Activated CD4-positive, alpha-beta memory T cell treated with anti-CD3 and anti-CD28 coated beads for 36 hours (primary cell): ENCODE measurements at places on chromosomes 4 and X.

- DNase-seq, result no peak
Observed at GRCh38 chr4:85725721-85726170, 250.8 kb downstream of the ARHGAP24 start.

GRCh38 chrX:30904186-30904585 is 15.1 kb upstream of the TAB3 start:
- no peak for DNase-seq

GRCh38 chr4:155539746-155540145 is 126.9 kb upstream of the GUCY1A1 start:
- DNase-seq, result no peak

GRCh38 chrX:6885909-6886308 is 261.6 kb upstream of the STS start:
- no peak for DNase-seq

- no peak for DNase-seq
Observed at GRCh38 chr4:112253382-112254000, 21.9 kb downstream of the AP1AR start.

DNA sequence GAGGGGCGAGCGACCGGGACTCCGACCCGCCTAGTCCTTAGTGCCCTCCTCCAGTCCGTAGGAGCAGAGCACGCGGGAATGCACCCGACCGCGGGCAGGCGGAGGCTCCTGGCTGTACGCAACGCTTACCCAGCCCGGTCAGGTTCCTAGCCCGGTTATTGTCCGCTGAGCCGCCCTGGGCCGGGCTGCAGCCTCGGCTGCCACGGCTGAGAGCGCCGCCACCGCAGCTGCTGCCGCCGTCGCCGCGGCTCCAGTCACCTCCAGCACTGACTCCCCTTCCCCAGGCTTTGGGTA is at the start of gene AMER1:
Gene AMER1, minus strand, starts transcription at position 268 of the 294 bp plus-strand sequence. CDS start 12,422 bp downstream, outside the sequence.
- DNase-seq, result no peak

DNA sequence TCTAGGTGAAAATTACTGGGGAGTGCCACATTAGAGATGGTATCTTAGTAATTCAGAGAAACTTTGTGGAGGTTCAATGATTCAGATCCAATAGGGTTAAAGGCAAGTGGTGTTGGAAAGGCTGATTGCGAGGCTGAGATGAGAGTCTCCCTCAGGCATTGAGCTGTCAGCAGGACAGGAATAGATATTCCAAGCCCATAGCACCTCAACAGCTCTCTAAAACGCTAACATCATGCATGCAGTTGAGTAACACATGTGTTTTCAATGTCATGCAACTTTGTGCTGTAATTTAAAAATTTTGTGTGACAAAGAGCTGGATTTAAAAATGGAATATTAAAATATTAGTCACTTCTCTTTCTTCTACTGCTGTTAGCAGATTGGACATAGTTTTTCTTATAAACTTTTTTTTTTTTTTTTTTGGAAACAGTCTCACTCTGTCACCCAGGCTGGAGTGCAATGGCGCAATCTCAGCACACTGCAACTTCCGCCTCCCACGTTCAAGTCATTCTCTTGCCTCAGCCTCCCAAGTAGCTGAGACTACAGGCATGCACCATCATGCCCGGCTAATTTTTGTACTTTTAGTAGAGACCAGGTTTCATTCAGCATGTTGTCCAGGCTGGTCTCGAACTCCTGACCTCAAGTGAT is 173.5 kb upstream of the C1QTNF7 start:
- no peak for DNase-seq

- DNase-seq, result no peak
Observed at GRCh38 chrX:137352101-137352660, 213.7 kb upstream of the ZIC3 start.

DNA sequence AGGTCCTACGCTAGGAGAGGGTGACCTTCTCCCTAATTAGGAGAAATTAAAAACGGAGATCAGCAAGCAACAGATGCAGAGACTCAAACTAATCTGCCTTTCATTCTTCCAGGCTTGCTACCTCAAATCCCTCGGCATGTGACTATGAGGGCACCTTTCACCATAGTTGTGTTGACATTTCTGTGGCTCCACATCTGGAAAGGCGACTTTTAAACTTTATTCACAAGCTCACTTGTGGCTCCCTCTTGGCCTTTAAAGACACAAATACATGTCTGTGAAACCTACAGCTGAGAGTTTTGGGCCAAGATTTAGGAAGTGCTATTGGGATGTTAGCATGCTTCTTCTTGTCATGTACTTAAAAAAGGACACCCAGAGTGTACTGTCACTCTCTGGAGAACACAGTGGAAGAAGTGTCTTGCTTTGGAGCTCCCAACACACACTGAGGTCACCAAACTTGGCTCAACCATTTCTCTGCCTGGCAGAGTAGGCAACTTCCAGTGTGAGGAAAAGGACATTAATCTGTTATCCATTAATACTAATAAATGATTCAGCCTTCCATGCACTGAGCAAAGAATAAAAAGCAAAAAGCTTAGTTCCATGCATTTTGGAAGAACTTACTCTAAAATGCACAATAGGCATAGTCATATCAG is 60.1 kb downstream of the LDB2 start:
- no peak for DNase-seq

DNA sequence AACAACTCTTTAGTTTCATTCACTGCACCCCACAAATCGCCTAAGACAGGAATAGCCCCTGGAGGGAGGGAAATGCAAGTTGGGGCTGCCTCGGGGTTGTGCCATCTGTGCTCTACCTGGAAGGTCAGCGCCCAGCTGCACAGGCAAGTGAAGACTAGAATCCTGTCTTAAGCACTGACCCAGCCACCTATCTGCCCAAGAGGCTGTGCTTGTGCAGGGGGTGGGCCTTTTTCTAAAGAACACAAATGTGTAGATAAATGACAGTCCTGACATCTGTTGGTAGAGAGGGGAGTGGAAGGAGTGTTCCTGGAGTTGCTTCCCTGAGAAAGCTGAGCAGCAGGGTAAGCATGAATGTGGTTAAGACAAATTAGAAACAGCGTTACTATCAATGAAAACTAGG is 15.7 kb downstream of the ZNF518B start:
- no peak for DNase-seq

GRCh38 chr4:186881521-186882220 is 158.0 kb upstream of the FAT1 start:
- DNase-seq, result no peak

DNA sequence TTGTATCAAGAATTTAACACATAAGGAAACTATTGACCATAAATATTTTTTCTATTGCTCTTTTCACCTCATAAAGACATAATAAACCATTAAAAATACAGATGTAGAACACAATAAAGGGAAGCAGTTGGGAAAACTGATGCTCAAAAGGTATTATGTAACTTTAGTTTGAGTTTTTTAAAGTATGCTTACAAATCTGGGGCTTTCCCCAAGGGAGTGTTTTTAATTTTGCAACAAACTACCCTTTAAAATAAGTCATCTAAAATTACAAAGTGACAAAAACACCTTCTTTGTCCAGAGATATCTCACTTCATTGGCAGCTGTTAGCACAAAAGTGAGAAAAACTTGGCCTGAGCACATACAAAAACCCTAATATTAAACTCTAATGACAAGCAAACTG is 55.0 kb downstream of the PRDM5 start:
- DNase-seq, result no peak

DNA sequence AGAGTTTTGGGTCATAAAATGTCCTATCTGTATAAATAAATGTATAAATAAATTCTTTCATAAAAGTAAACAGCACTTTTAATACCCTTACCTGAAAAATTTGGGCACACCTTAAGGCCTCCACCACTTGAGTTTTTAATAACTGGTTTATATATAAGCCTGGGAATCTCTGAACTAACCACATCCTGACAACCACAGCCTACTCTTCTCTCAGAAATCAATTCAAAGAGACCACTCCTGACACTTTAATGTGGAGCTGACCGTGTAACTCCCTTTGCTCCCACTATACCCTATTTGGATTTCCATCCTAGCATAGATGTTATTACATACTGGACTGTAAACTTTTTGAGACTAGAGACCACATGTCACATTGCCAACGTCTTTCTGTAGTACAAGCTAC is 3.5 kb downstream of the FBXL5 start:
- no peak for DNase-seq

GRCh38 chr4:569958-570667 is 6.0 kb downstream of the TMEM271 start:
- DNase-seq, result no peak

DNA sequence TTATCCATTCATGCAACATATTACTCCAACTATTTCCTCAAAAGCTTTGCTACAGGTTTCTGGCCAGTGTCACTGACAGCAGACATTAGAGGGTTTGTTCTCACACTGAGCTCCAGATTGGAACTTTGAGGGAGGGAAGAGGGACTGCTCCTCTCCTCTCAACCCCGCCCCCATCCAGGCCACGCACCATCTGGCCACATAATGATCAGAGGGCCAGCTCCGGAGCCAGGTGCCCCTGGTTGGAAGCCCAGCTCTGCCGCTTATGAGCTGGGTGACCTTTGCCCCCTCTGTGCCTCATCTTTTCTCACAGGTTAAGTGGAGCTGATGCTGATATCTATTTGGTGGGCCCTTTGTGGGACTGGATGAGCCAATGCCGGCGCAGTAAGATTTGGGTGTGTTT is 55.8 kb downstream of the C4orf50 start:
- DNase-seq, result no peak

- DNase-seq, result peak; percentile 45
Observed at GRCh38 chr4:98517218-98518021, 141.0 kb downstream of the TSPAN5 start.

- DNase-seq, result no peak
Observed at GRCh38 chr4:5259471-5259870, 208.2 kb downstream of the STK32B start.

DNA sequence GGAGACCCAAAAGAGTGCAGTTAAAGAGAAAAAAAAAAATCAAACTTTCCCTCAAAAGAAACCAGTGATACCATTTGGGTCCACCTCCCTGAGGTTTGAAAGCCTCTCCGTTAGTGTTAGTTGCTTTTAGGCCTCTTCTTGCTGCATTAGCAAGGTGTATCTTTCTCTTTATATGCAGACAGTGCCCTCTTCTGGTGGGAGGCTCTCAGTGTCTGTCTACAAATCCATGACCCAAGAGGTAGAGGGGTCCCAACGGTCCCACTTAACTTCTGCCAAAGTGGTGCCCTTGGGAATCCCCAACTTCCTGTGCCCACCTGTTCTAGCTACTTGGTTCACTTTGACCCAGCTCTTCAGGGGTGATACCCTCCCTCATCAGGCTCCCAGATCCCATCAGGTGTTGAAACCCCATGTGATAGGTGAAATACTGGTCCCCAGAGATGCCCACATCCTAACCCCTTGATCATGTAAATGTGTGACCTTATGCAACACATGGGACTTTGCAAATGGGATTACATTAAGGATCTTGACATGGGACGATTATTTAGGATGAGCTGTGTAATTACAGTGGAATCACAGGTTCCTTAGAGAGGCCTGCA is 63.7 kb upstream of the CD99 start:
- peak; percentile 60 for DNase-seq

- no peak for DNase-seq
Observed at GRCh38 chr4:128359422-128359821, 71.8 kb upstream of the PGRMC2 start.

DNA sequence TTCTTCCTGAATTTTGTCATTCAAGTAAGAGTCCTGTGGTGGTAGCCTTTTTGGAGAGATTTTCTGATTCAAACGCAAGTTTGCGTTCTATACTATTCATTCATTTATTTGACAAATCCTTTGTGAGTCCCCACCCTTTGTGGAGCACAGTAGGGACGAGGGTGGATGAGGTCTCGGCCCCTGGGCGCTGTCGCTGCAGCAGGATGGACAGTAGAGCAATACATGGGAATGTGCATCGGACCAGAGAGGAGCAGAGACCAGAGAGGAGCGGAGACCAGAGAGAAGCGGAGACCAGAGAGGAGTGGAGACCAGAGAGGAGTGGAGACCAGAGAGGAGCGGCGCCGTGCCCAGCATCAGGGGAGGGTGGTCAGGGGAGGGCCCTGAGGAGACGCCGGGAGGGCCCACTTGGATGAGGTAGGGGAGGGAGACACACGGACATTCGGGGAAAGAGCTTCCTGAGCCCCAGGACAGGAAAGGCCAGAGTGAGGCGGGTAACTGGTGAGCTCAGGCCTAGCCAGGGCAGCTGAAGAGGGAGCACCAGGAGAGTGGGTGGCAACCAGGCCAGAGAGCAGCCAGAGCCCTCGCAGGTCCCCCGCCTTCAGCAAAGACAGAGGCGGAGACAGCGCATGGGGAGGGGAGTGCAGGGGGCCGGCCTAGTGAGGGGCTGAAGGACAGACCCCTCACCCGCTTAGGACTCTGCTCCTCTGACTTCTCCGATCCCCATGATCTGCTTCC is 67.3 kb downstream of the NAT8L start:
- DNase-seq, result no peak

DNA sequence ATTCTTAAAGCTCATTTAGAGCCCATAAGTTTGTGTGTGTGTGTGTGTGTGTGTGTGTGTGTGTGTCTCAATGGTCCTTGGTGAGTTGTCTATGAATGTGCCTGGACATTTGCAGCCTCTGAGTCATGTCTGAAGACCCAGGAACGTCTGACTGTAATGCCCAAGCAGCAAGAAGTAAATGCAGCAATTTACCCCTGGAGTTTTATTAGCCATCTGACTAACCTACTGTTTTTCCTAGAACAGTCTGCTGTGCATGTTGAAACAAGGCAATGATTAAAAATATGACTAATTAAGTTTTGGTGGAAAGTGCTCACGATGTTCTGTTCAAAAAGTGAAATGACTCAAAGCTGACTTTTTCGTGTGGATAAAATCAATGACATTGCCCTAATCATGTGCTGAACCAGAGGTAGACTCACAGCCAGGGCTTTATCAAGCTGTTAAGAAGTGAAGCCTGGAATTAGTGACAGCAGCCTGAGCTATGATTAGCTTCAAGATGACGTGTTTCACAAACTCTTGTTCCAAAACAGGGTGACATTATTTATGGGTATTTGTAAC is 201.6 kb downstream of the CPE start:
- no peak for DNase-seq

GRCh38 chr4:74618166-74618565 is 173.2 kb downstream of the AREG start:
- DNase-seq, result no peak

DNA sequence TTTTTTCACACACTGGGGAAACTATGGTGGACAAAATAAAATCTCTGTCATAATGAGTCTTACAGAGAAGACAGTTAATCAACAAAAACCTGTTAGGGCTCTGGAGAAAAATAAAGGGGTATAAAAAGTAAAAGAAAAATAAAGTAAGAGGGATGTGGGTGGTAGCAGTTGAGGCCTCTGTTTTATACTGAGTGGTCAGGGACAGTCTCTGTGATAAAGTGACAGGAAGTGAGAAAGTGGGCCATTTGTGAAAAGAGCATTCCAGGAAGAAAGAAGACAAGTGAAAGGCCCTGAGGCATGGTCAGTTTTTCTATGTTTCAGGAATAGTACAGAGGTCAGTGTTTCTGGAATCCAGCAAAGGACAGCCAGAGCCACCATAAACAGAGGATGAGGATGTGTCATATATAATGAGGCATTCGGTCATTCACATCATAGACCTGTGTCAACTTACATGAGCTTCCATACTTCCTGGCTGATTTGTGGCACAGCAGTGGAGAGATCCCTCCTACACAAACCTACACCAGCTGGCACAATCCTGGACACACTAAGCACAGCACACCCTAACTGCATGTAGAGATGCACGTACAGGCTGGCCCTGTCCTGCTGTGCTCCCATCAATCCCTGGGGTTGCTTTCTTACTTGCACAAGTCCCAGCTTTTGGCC is 64.4 kb upstream of the NAP1L5 start:
- DNase-seq, result no peak

GRCh38 chr4:123479944-123480343 is 83.3 kb downstream of the SPRY1 start:
- DNase-seq, result no peak
